ENCODE measurements at places on chromosomes 2 and 18.

DNA sequence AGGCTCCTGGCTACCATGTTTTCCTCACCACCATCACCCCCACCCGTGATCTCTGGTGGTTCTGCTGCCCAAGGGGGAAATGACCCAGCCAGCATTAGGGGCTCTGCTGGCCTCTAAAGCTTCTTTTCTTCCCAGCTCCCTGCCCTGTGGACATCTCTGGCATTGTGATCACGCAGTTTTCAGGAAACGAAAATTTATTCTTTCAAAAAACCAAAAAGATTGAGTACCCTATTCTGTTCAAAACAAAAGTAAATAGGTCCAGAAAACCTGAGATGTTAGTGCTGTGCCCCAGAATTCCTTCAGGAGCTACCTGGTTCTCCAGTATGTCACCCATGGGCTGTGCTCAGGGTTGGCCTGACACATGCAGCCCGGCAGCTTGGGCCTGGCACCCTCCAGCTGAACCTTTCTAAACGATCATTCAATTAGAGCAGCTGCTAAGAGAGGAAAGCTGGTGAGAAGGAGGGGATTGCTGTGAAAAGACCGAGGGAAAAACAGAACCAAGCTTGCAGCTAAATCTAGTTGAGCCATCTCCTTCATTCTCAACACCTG is 157.5 kb downstream of the MGAT5 start:
- no peak for DNase-seq

DNA sequence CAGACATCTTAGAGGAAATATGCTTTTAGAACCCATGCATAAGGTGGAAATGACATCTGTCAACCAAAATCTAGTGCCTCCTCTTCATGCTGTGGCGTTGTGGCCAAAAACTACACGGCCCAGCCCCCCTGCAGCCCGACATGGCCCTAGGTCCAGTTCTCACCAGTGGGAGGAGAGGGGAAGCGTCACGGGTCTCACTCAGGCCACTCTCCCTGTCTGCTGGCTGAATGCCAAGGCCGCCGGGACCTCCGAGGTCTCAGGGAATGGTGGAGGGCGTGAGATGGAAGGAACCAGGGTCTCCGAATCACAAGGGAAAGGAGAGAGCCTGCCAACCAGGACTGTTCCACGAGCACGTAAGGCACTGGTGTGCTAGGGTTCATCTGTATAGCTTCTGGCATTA is 361.0 kb downstream of the ANAPC1 start:
- no peak for DNase-seq

GRCh38 chr2:142170847-142171246 is 40.0 kb upstream of the LRP1B start:
- no peak for DNase-seq

DNA sequence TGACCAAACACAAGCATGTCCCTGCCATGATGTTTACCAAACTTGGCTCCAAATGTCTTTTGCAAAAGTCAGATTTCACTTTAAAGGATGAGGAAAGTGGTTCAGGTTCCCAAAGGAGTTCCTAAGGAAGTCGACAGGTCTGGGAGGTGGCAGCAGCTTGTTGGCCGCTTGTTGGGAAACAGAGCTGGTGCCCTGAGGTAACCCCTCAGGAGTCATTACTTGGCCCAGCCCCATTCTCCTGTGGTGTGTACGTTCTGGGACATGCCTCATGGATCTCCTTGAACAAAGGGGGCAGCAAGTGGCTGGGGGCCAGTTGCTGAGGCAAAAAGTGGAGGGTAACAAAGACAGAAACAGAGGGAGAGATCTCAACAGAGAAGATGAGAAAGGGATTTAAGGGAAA is 10.9 kb downstream of the TMBIM1 start:
- DNase-seq: no peak

- DNase-seq: no peak
Measured at GRCh38 chr2:149038442-149039212, at the start of gene LYPD6B. TSS of gene LYPD6B (plus strand) at chr2:149038699. CDS start at chr2:149130949, 92,250 bp downstream.

DNA sequence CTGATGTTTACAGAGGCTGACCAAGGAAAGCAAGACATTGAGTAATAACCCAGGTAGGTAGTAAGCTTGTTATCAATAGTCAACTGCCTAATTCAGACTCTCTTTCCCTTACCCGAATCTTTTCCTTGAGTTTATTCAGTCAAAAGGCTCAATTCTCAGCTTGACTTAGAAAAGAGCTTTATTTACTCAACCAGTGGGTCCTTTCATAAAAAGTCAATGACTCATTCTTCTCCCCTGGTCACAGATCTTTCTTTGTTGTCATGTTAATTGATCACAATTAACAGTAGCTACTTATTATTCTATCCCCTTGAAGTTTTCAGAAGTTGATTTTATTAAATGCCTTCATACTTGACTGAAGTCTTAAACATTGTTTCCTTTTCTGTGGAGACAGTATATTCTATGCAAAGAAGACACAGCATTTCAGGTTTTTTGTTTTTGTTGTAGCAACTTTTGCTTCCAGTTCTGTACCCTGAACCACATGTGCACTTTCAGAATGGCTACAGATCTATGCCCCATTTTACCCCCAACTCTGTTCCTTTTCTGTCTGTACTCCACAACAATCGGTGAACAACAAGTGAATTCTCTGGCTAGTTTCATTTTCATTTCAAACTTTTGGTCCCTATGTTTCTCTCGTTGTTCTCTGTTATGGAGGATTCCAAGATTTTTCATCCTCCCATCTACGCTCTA is 428.3 kb downstream of the NCKAP5 start:
- DNase-seq: no peak

- no peak for DNase-seq
Measured at GRCh38 chr2:27135478-27135955, 1.1 kb upstream of the PREB start.
